Activated CD4-positive, alpha-beta T cell treated with anti-CD3 and anti-CD28 coated beads, Interleukin-2, amount 50 U/mL, for 24 hours (primary cell): ENCODE measurements at places on chromosomes 7 and 10.

DNA sequence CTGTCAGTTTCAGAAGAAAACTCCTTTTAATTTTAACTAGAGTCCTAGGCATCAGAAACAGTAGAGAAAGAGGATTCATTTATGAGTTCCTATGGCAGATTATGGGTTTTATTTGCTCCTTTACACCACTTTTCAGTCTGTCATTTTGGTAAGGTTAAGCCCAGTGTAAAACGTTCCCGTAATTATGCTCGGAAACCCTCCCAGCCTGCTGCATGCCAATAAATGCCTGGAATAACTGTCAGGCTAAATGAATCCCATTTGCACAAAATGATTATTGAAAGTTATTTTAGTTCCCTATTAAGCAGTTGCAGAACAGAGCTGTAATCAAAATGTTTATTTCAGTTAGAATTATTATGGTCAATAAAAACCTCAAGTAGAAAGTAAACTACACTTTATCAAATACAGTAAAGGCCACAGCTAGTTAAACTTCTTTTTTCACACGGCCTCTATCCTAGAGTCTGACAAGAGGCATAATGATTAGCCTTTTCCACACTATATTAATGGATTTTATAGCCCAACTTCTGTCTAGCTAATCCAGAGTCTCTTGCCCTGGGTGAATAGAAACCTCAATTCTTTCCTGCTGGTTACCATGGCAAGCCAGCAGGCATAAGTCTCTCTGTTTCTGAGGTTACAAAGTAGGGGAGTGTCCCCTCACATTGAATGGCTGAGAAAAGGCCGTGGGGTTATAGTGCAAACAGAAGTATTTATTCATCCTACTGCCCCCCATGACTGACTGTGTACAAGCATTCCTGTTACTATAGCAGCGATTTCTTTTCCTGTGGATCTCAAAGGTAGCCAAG lies 80.8 kb upstream of the NPVF start:
- DNase-seq, result no peak

DNA sequence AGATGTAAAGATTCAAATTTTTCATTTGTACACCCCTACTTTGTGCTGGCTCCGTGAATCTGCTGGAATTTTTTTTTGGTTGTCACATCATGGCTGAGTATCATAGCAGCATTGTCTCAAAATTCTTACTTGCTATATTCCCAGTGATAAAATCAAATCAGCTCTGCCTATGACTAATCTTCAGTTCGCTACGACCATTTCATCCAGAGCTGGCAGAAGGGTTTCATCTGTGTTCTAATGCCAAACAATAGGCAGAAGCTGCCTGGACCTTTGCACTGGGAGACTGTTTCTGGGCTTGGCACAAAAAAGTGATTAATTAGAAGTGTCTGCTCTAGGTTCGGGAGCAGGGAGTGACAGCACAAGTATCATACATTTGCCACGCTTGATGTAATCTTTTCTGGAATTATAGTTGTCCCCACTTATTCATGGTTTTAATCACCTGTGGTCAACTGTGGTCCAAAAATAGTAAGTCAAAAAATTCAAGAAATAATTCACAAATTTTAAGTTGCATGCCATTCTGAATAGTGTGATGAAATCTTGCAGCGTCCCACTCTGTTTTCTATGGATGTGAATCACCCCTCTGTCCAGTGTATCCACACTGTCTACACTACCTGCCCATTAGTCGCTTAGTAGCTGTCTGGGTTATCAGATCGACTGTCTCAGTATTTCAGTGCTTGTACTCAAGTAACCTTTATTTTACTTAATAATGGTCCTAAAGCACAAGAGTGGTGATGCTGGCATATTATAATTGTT lies 120.5 kb upstream of the IMMP2L start:
- DNase-seq, result no peak

DNA sequence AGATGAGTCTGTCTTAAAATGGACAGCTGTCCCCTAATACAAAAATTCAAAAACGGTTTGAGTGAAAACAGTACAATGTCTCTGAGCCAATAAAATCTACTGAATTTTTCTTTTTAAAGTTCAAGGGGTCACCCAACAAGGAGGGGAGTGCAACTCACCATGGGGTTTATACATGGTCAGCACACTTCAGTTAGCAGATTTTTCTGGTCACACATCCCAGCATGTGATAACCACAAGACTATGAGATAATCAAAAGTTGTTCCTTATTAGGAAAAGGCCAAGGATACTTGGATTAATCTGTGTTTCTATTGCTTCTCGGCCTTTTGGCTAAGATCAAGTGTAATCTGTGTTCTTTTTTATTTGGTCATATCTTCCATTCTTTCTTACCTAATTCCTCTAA lies 31.6 kb downstream of the ABCB5 start:
- no peak for DNase-seq

- DNase-seq, result no peak
These were observed 19.9 kb downstream of the UNCX start for GRCh38 chr7:1252540-1253090.

DNA sequence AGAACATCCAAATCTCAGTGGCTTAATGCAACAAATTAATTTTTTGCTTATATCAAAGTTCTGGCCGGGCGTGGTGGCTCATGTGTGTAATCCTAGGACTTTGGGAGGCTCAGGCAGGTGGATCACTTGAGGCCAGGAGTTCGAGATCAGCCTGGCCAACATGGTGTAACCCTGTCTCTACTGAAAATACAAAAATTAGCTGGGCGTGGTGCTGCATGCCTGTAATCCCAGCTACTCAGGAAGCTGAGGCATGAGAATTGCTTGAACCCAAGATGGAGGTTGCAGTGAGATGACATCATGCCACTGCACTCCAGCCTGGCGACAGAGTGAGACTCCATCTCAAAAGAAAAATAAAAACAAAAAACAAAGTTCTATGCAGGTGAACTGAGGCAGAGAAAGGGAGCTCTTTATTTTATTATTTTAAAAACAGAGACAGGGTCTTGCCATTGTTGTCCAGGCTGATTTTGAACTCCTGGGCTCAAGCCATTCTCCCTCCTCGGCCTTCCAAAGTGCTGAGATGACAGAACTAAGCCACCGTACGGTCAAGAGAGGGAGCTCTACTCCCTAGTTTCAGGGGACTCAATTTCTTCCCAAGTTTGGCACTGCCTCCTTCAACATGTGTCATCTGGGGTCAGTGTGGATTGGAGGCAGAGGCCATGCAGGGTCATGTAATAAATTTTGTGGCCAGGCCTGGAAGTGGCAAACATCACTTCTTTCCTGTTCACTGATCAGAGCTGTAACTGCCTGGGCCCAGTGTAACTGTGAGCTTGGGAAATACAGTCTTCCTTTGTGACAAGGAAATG lies 2.4 kb downstream of the ADCK2 start:
- DNase-seq, result no peak
